ENCODE measurements at places on chromosomes 16 and 17.

DNA sequence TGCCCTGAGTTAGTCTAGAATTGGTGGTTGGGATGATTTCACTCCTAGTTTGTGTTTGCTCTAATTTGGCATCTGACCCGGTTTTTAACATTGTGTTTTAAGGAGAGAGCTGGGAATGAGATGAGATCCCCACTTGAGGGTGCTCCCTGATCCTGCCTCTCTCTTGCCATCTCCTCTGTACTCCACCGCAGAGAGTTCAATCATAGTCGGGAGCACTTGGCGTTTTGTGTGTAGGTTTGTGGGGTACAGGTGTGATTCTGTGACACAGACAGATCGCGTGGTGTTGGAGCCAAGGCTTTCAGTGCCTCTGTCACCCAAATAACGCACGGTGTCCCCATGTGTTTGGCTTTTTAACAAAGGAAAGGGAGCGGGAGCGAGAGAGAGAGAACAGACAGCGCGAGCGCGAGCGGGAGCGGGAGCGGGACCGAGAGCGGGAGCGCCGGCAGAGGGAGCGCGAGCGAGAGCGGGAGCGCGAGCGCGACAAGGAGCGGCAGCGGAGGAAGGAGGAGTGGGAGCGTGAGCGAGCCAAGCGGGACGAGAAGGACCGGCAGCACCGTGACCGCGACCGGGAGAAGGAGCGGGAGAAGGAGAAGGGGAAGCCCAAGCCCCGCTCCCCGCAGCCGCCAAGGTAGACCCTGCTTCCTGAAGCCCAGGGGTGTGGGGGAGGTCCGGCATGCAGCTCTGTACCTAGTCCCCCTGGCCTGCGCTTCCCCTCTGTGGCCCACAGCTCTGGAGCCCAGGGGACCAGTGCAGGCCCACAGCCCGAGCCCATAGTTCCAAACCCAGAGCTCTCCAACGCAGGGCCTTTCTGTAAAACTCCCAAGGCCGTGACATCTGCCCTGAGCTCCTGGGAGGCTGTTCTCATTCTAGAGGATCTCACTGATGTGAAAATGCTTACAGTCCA lies 27.2 kb upstream of the IL17C start:
- no peak for DNase-seq

GRCh38 chr16:17784073-17784472 lies 313.3 kb upstream of the XYLT1 start:
- no peak for DNase-seq

GRCh38 chr17:41190328-41190727 lies 641 bp downstream of the KRTAP9-1 start:
- no peak for DNase-seq

- DNase-seq = no peak
Measured at GRCh38 chr17:42475121-42475520, 16.4 kb downstream of the ATP6V0A1 start.

DNA sequence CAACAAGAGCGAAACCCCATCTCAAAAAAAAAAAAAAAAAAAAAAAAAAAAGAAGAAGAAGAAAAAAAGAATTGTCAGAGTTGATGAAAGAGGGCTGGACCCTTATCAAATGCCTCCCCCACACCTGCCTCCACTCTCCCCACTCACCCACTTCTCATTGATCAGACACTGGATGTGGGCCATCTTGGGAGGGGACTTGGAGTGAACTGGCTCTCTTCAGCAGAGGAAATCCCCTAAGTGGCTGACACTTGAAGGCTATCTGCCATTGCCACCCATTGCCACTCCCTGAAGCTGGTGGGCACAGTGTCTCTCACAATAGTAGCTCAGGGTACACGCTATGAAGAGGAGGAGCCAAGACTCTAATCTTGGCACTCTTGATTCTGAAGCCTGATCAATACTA lies 1.6 kb downstream of the ITGA2B start:
- DNase-seq = no peak

GRCh38 chr17:42403150-42403549 lies 14.9 kb upstream of the STAT3 start:
- DNase-seq = no peak

DNA sequence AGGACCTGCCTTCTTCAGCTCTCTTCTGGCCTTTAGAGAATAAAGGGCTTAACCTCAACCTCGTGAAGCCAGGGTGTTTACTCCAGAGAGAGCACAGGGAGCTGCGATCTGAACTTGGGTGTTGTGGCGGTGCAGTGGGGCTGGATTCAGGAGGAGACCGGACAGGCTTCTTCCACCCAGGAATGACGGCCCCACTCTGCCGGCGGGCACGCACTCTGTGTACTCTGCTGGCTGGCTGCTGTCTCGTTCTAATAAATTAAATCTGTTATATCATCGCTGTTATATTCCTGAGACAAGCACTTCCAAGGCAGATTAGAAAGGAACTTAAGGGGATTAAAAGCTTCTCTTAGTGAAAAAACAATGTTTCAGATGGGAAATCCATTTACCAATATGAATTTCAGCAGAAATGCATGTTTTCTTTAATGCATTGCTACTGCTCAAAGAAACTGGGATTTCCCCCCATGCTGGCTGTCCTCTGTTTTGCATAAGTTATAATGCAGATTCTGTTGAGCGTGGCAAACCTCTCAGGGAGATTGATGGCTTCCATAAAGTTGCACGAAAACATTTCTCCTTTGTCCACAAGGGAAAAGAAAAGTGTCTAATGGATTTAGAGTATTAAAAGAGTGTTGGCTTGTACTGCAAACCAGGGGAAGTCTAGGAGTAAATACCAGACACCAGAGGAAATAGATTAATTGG lies 168.6 kb upstream of the IRX3 start:
- no peak for DNase-seq

- DNase-seq = no peak
Measured at GRCh38 chr17:927611-928461, 51.7 kb downstream of the NXN start.

GRCh38 chr16:17063201-17064139 lies 407.3 kb downstream of the XYLT1 start:
- no peak for DNase-seq
